8988T (cell line): ENCODE measurements at places on chromosomes 13 and 19.
A peak's percentile ranks its signal among the peaks of the same experiment; 100 is the strongest.

DNA sequence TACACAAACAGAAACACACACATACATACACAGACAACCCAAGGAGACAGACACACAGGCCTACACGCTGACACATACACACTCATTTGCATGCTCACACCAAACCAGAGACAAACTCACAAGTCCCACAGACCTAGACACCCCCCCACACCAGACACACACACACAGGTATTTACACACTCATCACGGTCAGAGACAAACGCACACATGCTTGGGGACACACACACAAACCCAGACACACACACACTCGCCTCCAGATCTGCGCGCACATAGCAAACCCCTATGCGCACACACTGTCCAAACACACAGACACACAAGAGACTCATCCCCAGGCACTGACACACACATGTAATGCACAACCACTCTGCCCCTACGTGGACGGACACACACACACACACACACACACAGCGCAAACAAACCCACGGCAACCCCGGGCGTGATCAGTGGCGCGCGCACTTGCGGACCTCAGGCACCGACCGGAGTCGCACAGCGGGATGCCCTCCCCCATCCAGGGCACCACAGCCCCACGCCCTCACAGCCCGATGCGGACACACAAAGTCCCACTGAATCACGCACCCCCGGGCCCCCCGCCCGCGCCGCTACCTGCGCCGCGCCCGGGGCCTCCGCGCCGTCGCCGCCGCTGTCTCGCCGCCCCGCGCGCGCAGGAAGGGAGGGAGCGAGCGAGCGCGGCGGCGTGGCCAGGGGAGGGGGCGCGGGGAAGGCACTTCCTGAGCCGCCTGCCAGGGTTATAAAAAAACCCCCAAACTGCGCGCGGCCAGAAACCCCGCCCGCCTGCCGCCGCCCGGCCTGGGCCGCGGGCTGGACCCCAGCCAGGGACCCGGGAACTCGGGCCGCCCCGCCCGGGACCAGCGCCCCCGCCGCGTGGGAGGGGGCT lies at the start of gene ADAMTS10:
Gene ADAMTS10, minus strand, starts transcription at position 675 of the 895 bp plus-strand sequence. CDS start 5,005 bp downstream, outside the sequence.
- no peak for DNase-seq

DNA sequence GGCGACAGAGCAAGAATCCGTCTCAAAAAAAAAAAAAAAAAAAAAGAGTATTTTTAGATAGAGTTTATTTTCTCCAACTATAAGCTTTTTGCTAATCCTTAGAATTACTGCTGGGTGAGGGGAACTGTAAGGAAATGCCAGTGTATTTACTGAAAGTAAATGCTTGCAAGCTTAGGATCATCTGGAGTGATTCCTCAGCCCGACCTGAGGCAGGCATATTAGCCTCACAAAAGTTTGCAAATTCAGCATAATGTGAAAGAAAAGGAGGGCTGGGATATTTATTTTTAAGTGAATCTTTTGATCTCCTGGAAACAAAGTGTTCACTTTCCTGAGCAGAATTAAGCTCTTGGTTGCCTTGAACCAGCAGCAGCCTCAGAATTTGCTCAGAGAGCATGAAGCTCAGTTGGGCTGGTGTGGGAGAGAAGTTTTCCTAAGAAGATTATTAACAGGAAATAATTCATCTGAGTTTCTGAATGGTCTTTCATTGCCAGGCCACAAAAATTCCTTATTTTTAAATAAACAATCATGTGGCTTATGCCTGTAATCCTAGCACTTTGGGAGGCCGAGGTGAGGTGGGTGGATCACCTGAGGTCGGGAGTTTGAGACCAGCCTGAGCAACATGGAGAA lies 24.7 kb upstream of the SPATA13 start:
- DNase-seq, result no peak

- no peak for DNase-seq
Measured at GRCh38 chr19:32308431-32309077, 36.9 kb upstream of the ZNF507 start.

- no peak for DNase-seq
Measured at GRCh38 chr13:98826146-98826545, 73.7 kb upstream of the SLC15A1 start.

GRCh38 chr13:105165449-105166125 lies 1369.9 kb downstream of the EFNB2 start:
- no peak for DNase-seq

DNA sequence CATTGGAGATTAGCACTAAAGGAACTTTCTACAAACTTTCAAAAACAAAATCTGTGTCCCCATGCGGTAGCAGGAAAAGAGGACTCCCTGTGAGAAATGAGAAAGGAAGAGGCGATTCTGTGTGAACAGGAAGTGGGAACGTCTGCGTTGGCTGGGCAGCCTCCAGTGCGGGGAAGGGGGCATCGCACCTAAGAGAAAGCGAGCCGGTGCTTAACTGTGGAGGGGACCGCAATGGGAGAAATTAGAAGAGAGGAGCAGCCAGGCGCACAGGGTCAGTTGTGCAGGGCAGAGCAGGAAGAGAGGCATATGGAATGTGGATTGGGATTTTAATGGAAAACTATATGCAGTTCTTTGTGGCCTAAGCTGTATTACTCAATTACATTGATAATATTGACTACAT lies 77.4 kb upstream of the DOCK9 start:
- no peak for DNase-seq

DNA sequence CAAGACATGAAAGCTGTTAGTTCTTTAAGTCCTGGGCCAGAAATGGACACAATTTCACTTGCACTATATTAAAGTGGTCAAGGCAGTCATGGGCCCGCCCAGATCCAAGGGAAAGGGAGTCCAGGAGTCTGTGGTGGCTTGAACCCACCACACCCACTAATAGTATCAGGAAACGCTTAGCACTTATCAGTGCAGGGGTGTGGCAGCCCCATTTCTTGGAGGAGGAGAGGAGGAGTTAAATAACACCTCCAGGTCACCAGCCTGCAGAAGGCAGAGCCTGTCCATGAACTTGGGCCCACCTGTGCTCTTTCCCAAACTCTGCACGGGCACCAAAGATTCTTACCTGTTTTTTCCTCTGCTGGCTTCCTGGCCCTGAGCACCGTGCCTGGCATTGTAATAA lies 5.4 kb upstream of the NTN5 start:
- DNase-seq, result no peak

- peak; percentile 46 for DNase-seq
Measured at GRCh38 chr13:97855570-97856303, 97.7 kb upstream of the IPO5 start.

DNA sequence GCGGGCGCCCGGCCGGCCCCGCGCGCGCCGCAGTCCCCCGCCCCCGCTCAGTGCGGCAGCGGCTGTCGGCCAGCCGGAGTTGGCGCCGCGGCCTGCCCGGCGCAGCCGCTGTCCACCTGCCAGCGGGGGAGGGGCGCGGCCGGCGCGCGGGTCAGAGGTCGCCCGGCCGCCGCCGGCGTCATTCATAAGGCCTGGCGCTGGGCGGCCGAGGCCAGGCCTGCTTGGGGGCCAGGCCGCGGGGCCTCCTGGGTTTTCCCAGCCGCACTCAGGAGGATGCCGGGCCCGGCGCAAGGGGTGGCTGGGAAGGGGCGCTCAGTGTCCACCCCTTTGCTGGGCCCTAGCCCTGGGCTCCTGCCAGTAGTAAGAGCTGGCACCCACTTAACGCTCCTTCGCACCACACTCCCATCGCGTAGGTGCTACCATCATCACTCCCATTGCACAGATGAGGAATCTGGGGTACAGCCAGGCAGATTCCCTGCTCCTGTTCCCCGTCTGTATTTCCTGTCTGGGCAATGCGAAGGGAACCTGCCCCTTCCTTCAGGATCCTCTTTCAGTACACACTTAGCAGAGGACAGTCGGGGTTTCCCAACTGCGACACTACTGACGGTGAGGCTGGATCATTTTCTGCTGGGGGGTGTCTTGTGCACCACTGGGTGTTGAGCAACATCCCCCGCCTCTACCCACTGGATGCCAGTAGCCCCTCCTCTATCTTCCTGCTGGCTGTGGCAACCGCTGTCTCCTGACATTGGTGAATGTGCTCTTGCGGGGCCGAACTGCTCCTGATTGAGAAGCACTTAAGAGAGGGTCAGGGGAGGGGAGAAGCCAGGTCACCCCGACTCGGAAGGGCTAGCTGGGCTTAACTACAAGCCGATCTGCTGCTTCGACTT lies 846 bp upstream of the PRKACA start:
- DNase-seq, result no peak

DNA sequence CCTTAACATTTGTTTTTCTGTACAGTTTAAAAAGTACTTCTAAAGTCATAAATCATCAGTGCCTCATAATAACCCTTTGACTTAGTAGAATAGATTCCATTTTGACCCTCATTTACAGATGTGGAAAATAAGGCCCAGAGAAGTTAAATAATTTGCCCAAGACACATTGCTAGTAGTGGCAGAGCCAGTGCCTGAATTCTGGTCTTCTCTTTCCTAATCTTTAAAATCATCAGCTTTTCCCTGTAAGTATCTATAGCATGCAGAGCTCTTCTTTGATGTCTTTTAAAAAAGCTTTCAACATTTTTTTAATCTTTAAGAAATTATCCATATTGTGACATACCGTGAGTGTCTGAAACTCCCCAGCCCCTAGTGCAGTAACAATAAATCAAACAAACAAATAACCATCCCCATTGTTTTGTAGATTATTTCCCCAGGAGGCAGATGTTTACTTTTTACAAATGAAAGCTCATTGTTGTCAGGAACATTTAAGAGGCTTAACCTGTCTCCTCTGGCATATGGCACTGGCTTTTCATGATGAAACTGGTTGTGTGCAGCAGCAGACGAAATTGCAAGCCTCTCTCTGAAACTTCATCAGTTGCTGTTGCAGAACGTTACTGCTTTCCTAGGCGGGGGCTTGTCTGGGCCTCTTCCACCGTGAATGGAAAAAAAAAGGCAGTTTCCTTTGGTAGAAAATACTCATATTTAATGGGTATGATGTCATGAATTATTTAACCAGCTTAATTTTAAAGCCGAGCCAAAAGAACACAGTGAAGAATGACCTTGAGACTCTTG lies 31.7 kb upstream of the PCDH8 start:
- DNase-seq, result no peak

DNA sequence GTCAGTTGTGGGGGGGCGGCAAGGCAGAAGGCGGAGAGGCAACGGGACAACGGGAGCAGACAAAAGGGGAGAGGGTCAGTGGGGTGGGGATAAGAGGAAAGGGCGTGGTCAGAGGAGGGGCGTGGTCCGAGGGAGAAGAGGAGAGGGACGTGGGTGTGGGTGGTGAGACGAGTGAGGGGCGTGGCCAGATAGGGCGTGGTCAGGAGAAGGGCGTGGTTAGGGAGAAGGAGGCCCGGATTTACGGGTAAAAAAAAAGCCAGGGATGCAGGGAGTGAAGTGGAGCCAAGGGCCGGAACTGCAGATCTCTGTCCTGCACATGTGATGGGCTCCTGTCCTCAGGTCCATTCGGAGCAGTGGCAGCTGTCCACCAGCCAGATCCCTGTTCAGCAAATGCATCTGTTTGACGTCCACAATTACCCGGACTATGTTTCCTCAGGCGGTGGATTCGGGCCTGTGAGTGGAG lies 21.5 kb downstream of the CPT1C start:
- no peak for DNase-seq

DNA sequence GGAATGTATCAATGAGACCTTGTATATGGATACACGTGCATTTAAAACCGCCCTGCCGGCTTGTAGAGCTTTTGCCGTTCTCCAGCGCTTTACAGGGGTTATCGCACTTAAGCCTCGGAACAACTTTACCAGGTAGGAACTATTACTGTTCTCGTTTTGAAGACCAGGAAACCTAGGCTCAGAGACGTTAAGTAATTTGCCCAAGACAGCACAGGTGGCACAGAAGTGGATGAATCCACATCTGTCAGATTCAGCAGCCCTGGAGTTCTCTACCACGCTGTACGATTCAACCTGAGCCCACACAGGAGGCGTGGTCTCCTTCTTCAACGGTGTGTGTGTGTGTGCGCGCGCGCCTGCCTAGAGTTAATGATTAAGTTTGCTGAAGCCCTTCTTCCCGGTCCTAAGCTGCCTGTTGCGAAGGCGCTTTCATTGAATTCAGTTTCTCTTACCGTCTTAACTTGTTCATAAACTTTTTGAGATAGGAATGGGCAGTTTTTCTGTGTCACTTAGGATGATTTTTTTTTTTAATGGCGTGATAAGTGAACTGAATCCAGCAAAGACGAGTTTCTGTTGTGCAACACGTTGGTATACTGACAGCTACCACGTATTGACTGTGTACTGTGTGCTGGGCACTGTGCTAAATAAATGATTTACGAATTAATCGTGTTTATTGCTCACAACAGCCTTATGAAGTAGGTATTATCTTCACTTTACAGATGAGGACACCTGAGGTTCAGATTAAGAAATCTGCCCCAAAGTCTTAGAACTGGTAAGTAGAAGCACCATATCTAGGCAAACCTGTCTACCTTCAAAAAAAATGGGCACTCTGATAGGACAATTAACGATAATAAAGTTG lies 67.4 kb downstream of the KCNRG start:
- DNase-seq, result peak; percentile 21

DNA sequence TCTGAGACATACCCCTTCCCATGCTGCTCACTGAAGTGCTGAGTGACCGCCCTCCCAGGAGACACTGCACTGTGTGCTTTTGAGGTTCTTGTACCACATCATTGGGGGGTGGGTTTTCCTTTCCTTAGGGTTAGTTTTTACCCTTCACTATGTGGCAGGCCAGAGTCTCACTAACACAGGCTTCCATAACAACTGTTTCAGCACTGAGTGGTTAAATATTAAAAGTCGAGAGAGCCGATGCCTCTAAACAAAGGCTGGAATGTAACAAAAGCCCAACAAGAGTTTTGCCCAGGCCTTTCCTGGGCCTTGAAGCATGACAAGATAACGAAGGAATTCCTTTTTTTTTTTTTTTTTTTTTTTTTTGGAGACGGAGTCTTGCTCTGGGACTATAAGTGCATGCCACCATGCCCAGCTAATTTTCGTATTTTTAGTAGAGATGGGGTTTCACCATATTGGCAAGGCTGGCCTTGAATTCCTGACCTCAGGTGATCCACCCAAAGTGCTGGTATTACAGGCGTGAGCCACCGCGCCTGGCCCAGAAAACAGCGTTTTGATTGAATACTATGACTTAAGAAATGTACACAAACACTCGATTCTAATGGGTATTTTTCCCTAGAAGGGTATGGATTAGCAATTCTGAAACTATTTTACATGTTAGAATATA lies 46.5 kb downstream of the ZNF823 start:
- DNase-seq, result no peak

- no peak for DNase-seq
Measured at GRCh38 chr19:38974624-38975213, 823 bp downstream of the FBXO17 start.

DNA sequence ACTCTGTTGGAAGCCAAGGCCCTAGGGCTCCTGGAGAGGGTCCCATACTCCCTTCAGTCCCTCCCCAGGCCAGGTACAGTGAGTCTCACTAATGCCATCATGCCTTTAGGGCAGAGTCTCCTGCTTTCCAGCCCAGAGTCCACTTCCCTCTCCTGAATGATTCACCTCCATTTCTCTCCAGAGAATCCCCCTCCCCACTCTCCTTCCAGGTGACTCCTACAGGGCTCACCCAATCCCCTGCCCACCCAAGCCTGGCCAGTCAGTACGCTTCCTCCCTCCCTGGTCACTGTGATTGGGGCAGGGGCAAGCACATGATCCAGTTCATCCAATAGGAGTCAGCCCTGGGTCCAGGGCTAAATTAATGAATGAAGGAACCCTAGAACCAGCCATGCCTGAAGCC lies 35.0 kb upstream of the PNMA8B start:
- DNase-seq, result peak; percentile 24

GRCh38 chr19:31900991-31901390 lies 444.4 kb upstream of the ZNF507 start:
- DNase-seq, result no peak
